Amniotic stem cell (primary cell): ENCODE measurements at places on chromosomes 4 and X.

GRCh38 chr4:173532725-173533511, 2.9 kb upstream of the HAND2 start:
- DNase-seq = no peak

- no peak for DNase-seq
Observed at GRCh38 chrX:47483306-47484268, 565 bp upstream of the ZNF41 start.

- DNase-seq = no peak
Observed at GRCh38 chrX:152131525-152131924, 6.9 kb downstream of the MAGEA10 start.

DNA sequence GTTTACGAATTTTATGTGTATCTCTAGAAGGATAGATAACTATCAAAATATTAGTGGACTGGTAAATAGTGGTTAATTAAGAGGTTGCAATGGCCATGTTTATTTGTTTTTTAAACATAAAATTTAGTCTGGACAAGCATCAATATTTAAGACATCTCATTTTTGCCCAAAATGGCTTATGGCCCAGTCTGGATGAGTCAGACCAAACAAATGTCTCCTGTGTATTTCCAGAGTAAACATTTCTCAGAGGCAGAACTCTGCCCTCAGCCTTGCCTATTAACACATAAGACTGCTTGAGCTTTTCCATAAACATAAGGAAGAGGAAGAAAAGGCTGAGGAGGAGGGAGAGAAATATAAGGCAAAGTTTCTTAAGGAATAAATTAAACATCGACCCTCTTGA, 277.1 kb upstream of the DIAPH2 start:
- DNase-seq = peak; percentile 9

- no peak for DNase-seq
Observed at GRCh38 chrX:139222511-139223200, 307.9 kb upstream of the F9 start.

DNA sequence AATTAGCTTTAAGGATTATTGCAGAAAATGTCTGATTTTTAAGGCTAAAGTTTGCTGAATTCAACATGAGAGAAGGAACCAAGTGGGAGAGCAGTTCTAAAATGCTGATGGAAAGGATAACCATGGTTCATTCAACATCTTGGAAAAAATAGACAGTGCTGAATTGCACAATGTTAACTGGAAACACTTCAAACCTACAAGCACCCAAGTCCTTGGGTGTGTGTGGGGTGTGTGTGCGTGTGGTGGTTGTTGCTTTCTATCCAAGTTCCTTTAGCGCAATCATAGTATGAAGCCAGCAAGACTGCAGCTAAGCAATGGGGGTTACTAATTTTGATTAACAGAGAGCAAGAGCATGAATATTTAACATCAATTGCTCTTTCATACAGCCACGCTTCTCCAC, 29.3 kb upstream of the SCOC start:
- DNase-seq = no peak

- peak; percentile 2 for DNase-seq
Observed at GRCh38 chrX:141220342-141221008, 21.8 kb downstream of the SPANXC start.
